T-helper 9 cell (primary cell): ENCODE measurements at places on chromosomes 7 and 10.

DNA sequence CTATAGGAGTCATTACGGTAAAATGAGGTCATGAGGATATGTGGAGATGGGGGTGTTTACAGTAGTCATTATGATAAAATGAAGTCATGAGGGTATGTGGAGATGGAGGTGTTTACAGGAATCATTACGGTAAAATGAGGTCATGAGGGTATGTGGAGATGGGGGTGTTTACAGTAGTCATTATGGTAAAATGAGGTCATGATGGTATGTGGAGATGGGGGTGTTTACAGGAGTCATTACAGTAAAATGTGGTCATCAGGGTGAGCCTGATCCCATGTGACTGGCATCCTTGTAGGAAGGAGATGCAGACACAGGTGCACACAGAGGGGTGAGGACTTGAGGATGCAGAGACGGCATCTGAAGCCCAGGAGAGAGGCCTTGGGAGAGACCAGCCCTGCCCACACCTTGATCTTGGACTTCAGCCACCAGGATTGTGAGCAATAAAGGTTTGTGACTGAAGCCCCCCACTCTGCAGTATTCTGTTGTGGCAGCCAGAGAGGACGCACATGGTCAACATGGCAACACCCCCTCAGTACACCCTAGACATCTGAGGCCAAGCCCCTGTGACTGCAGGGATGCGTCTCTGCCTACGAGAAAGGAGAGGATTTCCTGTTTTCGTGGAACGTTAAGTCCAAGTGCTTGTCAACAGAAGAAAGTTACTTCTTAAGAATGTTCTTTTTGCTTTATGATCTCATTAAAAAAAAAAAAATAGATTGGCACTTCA lies 544.4 kb downstream of the DNAJB6 start:
- no peak for DNase-seq

- DNase-seq, result no peak
These were observed 1239.7 kb downstream of the GATA3 start for GRCh38 chr10:9294132-9294663.

- DNase-seq, result no peak
These were observed 124.5 kb downstream of the MYOF start for GRCh38 chr10:93357680-93358079.

DNA sequence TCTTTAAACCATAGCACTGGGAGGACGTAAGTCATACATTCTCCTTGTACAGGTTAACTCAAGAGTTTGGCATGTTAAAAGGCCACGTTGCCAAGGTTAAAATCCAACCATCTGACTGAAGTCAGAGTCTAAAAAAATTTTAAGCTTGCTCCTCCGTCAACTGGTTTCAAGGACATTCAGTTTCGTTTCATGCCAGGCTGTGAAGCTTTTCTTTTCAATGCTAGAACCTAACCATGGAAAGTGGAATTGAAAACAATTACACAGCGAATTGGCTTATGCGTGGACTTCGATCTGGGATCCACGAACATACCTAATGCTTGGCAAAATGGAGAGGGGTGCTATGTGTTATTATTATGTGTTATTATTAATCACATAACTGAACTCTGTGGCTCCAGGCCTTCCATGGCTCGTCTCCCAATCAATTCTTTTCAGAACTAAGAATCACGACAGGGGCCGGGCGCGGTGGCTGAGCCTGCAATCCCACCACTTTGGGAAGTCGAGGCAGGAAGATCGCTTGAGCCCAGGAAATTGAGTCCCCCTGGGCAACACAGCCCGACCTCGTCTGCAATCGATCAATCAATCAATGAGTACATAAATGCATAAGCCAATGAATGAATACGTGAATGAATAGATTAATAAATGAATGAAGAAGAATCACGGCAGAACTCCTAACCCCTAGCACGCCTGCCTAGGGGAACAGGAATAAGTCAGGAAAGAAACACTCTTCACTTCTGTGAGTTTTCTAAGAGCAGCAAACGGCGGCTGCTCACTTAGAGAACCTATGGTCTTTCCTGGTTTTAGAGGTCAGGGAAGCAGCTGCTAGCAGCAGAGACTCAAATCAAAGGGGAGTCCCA lies 733 bp upstream of the ARL5B start:
- DNase-seq, result no peak

DNA sequence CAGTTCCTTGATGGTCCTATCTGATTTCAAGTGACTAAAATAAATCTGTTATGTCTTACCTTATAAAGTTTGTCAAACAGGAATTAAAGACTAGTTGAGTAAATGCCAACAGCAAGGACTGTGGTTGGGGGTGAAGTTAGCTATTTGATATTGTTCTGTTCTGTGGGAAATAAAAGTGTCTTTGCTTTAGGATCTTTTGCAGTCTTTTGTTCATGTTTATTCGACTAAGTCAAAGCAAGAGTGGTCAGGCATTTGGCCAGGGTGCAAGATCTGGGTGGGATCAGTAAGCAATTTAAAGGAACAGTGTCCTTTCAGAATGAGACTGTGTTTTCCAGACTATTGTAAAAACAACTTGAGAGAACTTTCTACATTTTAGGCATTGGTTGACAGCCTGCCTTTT lies at the start of gene COL28A1:
Gene COL28A1, minus strand, starts transcription at position 183 of the 400 bp plus-strand sequence. CDS start 2,998 bp downstream, outside the sequence.
- no peak for DNase-seq

GRCh38 chr7:106600569-106601373 lies 60.2 kb downstream of the CCDC71L start:
- no peak for DNase-seq

- DNase-seq, result peak; percentile 48
These were observed 14.7 kb upstream of the NXPH1 start for GRCh38 chr7:8418629-8419245.

- no peak for DNase-seq
These were observed 232.0 kb downstream of the SH2D4B start for GRCh38 chr10:80769700-80770160.

DNA sequence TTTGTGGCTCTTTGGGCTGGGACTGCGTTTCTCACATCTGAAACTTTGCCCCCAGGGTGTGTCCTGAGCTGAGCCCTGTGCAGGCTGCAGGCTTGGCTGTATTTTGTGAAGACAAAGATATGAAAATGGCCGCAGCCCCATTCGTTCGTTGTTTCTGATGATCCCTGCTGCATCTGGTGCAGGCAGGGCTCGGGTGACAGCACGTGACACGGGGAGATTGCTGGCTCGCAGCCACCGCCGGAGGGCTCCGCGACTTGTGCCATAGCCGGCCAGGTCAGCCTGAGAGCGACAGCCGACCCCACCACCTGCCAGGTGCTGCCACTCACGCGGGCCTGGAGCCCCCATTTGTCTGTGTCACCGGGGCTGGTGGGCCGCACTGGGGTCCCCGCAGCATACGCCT lies 81.3 kb downstream of the ZRANB1 start:
- DNase-seq, result no peak

DNA sequence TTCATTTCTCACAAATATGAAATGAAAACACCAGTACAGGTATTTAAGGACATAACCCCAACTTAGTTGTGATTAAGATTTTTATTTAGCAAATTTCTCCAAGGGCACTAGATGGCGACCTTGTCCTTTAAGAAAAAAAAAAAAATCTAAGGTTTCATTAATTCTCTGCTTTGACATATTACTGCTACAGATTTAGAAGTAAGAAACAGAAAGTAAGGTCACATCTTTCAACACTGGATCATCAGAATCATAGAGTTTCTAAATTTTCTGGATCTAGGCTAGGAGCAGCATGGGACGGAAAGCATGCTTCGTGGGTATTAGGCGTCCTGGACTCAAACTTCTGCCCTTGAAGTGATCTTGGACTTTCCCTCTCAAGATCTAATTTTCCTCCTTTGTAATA lies 85.5 kb upstream of the PRKG1 start:
- no peak for DNase-seq

GRCh38 chr10:58404001-58404400 lies 18.8 kb downstream of the TFAM start:
- no peak for DNase-seq

- DNase-seq, result no peak
These were observed 344.1 kb upstream of the NPVF start for GRCh38 chr7:25572423-25572822.

- no peak for DNase-seq
These were observed 120.7 kb downstream of the DKK1 start for GRCh38 chr10:52434734-52435133.

DNA sequence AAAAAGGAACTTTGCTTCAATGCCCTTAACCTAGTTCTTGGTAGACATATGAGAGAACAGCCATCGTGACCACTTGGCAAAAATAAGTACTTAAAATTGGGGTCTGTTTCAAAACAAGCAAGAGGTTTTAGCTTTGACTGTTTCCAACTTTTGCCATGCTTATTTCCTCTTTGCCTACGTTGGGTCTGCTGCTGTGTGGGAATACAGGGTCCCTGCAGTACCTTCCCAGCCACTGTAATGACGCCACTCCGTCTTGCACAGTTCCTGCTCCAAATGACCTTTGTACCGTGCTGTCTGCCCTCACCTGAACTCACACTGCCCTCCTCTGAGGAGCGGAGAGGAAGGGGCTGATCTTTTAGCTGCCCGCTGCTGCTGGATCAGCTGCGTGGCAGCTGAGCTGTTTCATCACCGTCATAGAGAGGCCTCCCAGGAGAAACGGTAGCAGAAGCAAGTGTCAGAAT lies 133.1 kb downstream of the MAPK8 start:
- no peak for DNase-seq

DNA sequence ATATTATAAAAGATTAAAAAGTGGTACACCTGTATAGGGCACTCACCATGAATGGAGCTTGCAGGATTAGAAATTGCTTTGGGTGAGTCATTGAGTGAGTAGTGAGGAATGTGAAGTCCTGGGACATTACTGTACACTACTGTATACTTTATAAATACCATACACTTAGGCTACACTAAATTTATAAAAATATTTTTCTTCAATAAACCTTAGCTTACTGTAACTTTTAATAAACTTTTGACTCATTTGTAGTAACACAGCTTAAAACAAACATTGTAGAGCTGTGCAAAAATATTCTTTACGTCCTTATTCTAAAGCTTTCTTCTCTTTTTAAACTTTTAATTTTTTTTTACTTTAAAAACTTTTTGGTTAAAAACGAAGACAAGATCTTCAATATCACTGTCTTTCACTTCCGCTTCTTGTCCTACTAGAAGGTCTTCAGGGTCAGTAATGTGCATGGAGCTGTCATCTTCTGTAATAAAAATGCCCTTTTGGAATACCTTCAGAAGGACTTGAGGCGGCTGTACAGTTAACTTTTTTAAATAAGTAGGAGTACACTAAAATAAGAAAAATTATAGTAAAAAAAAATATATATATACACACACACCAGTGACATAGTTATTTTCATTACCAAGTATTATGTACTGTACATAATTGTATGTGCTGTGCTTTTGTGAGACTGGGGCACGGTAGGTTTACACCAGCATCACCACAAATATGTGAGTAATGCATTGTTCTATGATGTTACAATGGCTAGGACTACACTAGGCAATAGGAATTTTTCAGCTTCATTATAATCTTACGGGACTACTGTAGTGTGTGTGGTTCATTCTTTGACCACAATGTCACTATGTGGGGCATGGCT lies 3.5 kb downstream of the STK31 start:
- no peak for DNase-seq

DNA sequence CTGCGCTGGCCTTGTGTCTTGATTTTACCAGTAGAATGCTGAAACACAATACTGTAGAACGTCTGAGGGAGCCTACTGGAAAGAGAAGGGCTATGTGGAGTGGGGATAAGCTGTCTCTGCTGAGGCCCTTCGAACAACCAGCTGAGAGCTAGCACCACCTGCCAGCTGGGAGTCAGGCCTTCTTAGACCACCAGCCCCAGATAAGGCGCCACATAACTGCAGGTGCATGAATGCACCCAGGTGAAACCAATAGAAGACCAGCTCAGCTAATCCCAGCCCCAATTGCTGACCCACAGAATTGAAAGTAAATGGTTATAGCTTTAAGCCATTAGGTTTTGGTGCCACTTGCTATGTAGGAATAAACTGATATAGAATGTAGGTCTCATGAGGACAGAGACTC lies 438.4 kb downstream of the ADRA2A start:
- no peak for DNase-seq

- DNase-seq, result no peak
These were observed 41.7 kb downstream of the ARL4A start for GRCh38 chr7:12729112-12729511.

GRCh38 chr7:6729492-6730342 lies 23.0 kb upstream of the ZNF12 start:
- DNase-seq, result peak; percentile 60

DNA sequence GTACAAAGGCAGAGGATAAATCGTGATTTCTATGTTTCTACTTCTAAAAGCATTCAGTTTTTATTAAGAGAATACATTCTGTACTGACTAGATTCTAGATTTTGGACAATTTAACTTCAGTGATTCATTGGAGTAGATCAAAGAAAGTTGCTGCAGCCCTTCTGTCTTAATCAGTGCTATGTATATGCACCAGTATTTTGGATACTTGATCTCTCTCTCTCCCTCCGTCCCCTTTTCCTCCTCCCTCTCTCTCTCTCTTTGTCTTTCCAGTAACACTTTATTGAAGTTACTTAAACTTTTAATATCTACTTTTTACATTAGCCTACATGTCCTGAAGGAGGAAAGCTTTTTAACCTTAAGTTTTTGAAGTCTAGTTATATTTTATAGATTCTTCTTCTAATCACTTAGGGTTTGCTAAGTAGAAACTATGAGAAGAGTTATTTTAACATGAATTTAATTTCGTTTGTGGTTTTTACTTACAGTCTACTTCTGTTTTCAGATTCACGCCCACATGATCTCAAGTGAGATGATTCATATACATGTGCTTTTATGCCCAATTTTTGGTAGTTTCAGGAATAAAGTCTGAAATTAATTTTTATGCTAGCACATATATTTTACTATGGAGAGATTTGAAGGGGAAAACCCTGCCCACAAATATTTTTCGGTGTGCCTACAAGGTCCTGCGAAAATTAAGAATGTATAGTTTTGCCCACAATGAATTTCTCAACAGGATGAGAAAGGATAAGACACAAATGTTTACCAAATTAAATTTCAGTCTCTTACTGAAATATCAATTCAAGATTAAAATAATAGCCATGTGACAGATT lies 9.1 kb downstream of the MDFIC start:
- DNase-seq, result no peak

GRCh38 chr10:111481261-111481826 lies 404.5 kb downstream of the ADRA2A start:
- DNase-seq, result no peak

DNA sequence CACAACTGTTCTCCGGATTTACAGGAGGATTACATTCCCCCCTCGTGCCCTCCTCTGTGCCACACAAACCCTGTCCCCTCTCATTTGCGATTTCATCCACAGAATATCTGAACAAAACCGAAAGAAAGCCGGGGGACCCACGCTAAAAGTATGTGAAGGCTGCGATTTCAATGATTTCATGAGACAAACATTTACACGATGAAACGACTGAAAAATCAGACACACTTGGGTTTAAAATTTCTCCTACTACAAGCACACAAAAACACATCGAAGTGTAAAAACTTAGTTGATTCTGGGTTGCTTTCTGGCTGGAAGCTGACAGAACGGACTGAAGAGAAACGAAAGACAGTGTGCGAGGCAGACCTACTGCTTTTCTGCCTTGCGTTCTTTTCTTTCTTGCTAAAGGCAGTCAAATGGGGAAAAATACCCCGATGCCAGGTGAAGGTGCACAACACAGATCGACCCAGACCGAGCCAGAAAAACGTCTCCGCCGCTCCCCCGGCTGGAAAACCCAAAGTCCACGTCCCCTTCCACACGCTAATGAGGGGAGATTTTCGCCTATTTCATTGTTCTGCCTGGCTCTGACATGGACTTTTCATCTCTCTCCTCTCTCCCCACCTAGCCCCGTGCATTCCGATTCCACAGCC lies 1.2 kb downstream of the HIPK2 start:
- DNase-seq, result peak; percentile 9

- no peak for DNase-seq
These were observed 430.3 kb downstream of the SORCS1 start for GRCh38 chr10:106734220-106734619.
